ENCODE measurements at places on chromosomes 13 and 19.

GRCh38 chr19:11881151-11881800, 6.3 kb upstream of the ZNF69 start:
- DNase-seq: peak; percentile 68

DNA sequence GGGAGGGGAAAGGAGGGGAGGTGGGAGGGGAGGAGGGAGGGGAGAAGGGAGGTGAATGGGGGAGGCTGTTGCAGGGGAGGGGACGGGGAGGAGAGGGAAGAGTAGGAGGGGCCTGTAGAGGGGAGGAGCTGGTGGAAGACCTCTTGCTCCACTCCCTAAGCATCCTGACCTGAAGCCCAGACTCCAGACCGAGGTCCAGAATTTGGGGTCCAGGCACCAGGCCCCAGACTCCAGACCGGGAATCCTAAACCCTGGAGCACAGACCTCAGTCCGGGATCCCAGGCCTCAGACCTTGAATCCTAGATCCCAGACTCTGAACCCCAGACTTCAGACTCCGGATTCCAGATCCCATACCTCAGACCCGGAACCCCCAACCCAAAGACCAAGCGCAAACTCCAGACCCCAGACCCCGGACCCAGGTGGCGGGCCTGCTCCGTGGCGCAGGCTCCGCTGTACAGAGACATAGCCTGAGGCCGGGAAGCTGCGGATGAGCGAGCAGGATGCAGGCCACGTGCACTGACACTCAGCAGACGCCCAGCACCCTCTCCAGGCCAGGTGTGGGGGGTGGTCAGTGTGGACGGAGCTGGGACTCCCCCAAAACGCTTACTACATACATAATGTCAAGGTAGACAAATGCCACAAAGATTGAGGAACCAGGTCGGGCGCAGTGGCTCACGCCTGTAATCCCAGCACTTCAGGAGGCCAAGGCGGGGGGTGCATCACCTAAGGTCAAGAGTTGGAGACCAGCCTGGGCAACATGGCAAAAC, 710 bp upstream of the BTBD2 start:
- peak; percentile 82 for DNase-seq

- no peak for DNase-seq
Observed at GRCh38 chr13:33172400-33172799, 113.2 kb downstream of the STARD13 start.

GRCh38 chr19:41014643-41015042, 23.6 kb downstream of the CYP2B6 start:
- DNase-seq: no peak

GRCh38 chr13:46679369-46680120, 117.4 kb downstream of the ESD start:
- DNase-seq: peak; percentile 71

DNA sequence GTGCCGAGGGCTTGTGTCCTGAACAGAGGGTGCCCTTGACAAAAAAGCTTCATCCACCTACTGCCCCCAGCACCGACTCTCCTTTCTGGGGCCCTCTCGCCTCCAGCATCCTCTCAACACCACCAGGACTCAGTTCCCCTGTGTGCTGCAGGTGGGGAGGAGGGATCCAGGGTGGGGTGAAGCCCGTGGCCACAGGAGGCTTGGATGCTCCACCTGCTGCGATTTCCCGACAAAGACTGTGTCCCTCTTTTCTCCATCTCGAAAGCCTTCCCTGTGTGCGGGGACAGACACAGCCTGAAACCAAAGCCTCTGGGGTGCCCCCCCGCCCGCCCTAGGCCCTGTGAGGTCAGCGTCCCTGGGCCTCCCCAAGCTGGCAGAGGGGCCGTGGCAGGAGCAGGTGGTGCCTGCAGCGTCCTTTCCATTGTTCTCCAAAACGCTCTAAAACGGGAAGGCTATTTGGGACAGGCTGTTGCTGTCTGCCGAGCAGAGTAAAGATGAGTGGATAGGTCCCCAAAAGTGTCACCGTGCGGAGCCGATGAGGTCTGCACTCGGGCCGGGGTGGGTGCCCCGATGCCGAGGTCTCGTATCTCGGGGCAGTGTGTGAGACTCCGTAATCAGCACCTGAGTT, 185.7 kb downstream of the PTPRS start:
- no peak for DNase-seq

DNA sequence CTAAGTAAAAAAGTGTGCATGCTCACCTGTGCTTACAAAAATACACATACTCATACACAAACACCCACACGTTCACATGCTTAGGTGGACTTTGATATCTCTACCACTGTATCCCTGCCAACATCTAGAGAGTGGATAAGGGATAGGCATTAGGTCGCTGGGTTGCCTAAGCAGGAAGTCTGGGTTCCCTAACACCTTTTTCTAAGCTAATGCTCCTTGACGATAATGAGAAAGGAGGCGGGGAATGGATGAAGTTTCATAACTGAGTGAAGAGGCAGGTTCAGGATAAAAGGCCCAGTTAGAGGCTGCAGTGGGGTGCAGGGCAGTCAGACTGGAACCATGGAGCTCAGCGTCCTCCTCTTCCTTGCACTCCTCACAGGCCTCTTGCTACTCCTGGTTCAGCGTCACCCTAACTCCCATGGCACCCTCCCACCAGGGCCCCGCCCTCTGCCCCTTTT, 41.9 kb upstream of the CYP2A7 start:
- no peak for DNase-seq

- DNase-seq: peak; percentile 57
Observed at GRCh38 chr19:1567116-1567847, 843 bp downstream of the MEX3D start.

- DNase-seq: no peak
Observed at GRCh38 chr19:29676586-29676985, 11.3 kb downstream of the PLEKHF1 start.

- peak; percentile 33 for DNase-seq
Observed at GRCh38 chr19:48480558-48481500, 11.7 kb downstream of the CYTH2 start.

DNA sequence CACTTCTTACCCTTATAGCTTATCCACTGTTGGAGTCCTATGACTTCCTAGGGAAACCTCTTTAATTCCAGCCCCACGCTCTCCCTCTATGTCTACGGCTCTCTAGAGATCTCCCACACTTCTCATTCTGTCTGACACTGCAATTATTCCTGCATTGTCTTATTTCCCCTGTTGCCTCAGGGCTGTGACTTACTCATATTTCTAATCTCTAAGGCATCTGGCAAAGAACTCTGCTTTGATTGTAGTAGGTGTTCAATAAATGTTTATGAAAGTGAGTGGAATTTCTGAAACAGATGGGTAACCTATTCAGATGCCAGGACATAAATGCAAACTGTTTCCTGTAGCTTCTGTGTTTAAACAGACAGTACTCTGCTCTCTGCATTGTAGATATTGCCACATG, 102.4 kb upstream of the SERTM1 start:
- DNase-seq: peak; percentile 41

- no peak for DNase-seq
Observed at GRCh38 chr13:22703601-22704209, 477.1 kb upstream of the SGCG start.

GRCh38 chr19:14694641-14695266, 4.9 kb downstream of the ZNF333 start:
- DNase-seq: no peak

DNA sequence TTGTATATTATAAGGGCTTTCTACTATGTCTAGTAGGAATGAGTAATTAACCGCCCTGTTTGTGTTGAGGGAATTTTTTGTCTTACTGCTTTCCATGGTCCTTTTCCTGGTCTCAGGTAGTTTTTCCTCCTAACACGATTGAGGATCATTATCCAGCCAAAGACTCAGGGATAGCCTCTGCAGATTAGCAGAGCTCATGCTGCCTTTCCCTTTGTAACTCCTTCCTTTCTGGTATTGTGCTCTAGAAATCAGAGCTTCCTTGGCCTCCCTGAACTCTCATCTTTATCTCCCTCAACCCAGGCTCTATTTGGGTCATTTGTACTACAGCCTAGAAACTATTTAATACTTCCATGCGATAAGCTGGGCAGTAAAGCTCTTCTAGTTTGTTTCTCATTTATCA, 142.1 kb downstream of the PDS5B start:
- DNase-seq: no peak

GRCh38 chr13:72850959-72851677, 69.2 kb downstream of the PIBF1 start:
- no peak for DNase-seq

GRCh38 chr19:4541114-4541805, 1.4 kb upstream of the LRG1 start:
- DNase-seq: no peak

- no peak for DNase-seq
Observed at GRCh38 chr13:109374609-109375200, 411.7 kb downstream of the IRS2 start.

- DNase-seq: no peak
Observed at GRCh38 chr19:40802300-40803169, 3.5 kb downstream of the EGLN2 start.

DNA sequence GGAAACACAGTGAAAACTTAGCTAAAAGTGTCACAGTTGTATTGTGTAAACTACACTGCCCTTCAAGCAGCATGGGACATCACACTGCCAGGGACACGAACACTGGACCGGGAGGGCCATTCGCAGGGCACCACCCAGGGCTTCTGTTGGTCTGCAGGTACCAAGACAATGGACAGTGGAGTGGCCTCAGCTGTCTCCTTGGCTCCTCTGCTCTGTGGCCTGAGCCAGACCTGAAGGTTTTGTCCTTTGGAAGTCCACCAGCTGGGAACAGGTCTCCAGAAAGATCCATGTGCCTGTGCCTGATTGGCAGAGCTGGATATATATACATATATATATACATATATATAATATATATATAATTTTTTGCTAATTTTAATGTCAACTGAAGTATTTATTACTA, 149.8 kb downstream of the ZNF536 start:
- no peak for DNase-seq

DNA sequence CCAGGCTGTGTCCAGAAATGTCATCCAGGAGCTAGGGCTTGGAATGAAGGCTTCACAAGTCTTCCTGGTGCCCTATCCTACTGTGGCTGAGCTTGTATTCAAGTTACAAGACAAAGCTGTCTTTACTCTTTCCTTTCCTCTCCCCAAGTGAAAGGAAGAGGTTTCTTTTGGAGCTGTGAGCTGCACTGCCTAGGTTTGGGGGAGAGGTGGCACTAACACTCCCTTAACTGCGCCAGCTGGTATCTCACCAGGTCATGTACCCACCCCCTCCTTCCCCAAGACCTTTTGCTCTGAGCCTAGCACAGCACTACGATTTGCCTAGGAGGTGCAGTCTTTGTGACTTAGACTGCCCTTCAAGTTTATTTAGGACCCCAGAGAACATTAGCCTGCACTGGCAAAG, 2053.6 kb upstream of the PRR20A start:
- no peak for DNase-seq

- no peak for DNase-seq
Observed at GRCh38 chr19:54324071-54324470, 11.1 kb upstream of the LILRA5 start.

- DNase-seq: no peak
Observed at GRCh38 chr19:50500753-50501151, 10.2 kb downstream of the JOSD2 start.

DNA sequence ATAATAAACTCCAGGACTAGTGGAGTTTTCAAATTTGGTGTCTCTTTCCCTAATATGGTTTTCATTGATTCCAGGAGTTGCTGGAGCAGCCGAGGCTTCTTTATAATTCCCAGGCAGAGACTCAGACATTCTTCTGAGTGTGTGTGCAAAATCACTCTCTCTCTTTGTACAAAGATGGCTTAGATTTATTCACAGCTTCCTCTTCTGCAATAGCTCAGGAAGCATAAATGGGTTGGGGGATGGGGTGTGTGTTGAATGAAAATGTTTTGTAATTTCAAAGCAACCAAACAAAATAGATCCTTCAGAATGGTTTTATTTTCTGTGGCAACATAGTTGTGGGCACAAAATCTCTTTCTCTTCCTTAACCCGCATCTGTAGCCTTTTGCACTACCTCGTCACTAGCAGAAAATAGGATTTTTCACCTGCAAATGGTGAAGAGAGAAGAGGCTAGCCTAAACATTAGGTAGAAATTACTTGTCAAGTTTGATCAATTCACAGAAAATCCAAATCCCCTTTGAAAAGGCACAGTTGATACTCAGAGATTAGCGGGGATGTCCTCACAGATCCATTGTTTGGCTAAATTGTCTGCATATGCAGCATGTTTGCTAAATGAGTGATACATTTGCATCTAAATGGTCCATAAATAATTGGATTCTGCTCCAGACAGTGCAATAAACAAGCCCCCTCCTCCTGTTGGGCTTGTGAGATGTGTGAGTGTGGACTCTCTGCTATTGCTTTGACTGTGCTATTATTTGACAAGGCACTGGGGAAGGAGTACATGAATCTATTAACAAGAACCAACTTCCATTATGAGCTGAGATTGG, 66.7 kb downstream of the CBY2 start:
- no peak for DNase-seq

- no peak for DNase-seq
Observed at GRCh38 chr19:42508892-42509444, 19.3 kb downstream of the CEACAM1 start.

DNA sequence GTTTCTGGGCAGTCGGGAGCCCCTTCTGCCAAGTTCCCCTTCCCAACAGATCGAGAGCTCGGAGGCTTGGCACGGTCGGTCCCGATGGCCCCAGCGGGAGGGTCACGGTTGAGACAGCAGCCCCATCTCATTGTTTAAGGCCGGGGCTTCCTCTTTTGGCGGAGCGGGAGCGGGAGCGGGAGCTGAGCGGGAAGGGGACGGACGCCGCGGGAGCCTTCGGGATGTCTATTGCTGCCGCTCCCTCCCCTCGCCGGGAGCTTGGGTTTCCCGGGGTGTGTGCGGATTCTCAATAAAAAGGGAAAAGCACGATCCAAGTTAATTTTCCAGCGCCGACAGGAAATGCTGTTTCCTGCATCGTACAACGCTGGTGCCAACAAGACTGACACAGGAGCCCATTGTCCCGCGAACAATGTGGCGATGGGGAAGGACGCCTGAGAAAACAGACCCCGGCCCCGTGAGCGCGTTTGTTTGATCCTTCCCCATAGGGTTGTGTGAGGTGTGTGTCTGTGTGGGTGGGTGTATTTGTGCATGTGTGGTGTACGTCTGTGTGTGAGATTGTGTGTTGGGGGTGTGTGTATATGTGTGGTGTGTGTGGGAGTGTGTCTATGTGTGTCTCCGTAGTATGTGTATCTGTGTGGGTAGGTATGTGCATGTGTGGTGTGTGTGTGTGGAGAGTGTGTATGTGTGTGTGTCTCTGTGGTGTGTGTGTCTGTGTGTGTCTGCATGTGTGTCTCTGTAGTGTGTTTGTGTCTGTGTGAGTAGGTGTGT, 36.3 kb upstream of the FLT1 start:
- DNase-seq: peak; percentile 77

- no peak for DNase-seq
Observed at GRCh38 chr19:18429717-18430416, 8.1 kb downstream of the ISYNA1 start.

- DNase-seq: no peak
Observed at GRCh38 chr19:16433986-16434385, 37.8 kb downstream of the EPS15L1 start.

- no peak for DNase-seq
Observed at GRCh38 chr19:50340331-50340730, 11.2 kb upstream of the KCNC3 start.

GRCh38 chr19:44757057-44757734, 8.7 kb downstream of the BCL3 start:
- DNase-seq: no peak

DNA sequence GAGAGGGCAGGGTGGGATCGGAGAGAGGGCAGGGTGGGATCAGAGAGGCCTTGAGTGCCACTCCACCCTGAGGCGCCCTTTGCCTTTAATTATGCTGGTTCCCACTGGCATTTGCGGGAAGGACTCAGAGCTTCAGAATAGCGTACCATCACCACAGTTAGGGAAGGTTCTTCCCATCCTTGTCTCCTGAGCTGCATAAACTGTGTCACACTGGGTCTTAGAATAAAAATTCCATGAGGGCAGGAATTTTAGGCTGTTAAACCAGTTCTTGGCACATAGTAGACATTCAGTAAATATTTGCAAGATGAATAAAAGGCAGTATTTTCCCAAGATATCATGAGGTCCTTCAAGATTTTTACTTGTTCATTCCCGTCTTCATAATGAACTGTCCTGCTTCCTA, 24.4 kb downstream of the PPP2R1A start:
- no peak for DNase-seq

Measured in ELR (cell line).